ENCODE measurements at places on chromosomes 12 and 14.

- DNase-seq = no peak
These were observed 100.4 kb upstream of the SRRM4 start for GRCh38 chr12:118880720-118881493.

GRCh38 chr14:89911010-89911919 is 43.3 kb downstream of the EFCAB11 start:
- DNase-seq = no peak

DNA sequence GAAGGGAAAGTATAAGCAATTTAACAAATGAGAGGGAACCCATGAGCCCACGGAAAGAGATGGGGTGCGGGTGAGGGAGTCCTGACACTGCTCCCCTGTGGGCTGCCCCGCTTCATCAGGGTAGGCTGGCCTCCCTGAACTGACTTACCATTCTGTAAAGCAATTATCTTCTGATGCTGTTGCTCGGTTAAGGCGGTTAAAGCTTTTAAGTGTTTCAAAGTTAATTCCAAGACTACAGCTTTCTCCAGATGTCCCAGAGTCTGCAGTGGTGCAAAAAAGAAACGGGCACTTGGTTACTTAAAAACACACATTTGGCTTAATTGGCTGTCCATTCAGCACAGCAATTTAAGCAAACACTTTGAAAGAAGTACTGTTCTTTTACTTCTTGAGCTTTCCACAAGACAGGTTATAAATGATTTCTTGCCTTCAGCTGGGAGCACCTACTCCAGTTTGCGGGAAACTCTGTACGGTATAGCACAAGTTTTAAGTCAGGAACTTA is 1.3 kb downstream of the BHLHE41 start:
- no peak for DNase-seq

DNA sequence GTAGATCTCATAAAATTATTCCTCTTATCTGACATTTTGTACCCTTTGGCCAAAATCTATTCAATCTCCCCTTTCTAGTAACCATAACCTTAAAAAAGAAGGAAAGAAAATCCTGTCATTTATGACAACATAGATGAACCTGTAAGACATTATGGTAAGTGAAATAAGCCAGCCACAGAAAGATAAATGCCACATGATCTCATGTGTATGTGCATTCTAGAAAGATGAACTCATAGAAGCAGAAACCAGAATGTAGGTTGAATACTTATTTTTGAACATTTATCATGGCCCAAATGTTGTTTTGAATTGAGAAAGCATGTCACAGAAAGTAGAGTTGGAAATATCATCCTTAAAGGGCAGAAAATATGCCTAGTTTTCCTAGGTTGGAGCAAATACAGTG is 1053.6 kb downstream of the SLC6A15 start:
- no peak for DNase-seq

GRCh38 chr12:104486943-104487819 is 30.4 kb downstream of the CHST11 start:
- DNase-seq = no peak

DNA sequence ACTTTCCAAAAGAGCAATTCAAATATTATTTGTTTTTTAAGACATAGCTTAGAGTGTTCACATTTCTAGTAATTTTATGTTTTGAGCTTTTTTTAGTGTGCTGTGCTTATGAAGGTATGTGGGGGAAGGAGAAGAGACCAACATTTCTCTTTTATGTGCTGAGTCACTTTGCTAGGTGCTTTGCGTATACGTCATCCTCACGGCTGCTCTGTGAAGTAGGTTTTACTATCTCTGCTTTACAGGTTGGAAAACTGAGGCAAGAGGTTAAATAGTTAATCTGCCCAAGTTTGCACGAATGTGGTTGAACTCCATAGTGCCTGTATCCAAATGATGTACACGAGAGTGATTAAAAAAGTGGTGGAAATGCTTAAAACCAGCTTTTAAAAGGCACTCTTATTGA is 75.9 kb downstream of the AEBP2 start:
- DNase-seq = no peak

DNA sequence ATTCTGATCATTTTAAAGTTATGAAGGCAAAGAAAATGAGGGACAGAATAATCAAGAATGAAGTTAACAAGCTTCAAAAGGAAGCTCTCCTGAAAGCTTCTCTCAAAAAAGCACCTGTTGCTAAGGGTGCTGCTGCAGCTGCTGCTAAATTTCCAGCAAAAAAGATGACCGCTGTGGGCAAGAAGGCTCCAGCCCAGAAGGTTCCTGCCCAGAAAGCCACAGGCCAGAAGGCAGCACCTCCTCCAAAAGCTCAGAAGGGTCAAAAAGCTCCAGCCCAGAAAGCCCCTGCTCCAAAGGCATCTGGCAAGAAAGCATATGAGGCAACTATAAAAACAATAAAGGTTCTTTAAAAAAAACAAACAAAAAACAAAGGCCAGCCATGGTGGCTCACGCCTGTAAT is 52.7 kb upstream of the NR2C1 start:
- DNase-seq = no peak

DNA sequence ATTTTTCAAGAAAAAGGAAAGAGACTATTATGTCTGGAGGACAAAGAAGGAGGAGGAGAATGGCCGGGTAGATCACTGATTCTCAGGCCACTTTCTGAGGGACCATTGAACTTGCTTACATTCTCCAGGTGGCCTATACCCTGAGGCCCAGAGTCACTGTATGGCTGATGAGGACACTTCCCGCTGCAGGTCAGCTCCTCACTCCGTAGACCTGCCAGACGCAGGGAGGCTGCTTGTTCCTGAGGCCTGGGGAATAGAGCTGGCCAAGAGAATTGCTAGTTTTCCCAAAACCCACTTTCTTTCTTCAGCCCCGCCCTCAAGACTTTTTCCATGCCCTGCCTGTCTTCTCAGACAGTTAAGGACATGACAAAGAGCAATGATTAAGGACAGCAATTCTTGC is 510.5 kb upstream of the TBX3 start:
- DNase-seq = no peak

DNA sequence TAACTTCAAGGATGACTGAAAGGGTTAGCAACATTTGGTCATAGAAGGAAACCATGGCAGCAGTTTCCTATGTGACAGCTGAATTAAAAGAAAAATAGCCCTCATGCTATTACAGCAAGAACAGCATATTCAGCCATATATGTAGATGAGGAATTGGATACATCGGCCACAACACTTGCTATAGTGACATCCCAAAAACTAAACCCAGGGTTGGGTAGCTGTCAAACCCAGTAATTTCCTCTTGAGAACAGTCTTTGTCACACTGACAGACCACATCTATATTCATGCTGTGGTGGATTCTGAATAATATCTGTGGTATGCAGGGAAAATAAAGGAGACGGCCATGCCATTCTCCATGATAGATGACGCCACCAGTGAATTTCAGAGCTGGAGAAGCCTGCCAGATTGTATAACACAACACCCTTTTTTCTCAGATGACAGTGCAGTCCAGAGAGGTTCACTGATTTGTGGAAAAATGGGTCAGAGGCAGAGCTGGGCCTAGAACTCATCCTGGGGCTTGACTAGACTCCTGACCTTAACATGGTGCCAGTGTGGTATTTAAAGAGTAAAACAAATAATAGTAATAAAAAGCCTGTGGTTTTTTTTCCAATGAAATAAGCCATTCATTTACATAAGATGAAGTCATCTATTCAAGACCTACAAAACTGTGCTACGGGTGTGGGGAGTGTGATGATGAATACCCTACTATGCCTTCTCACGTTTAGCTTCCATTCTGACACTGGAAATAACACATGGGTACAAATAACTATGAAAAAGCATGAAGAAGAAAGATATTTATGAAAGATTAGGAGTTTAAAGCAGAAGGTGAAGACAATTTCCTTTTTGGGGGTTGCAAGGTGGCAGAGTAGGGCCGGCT is 32.3 kb downstream of the EFCAB11 start:
- no peak for DNase-seq

- DNase-seq = no peak
These were observed 160.5 kb downstream of the NUAK1 start for GRCh38 chr12:105978276-105978675.

GRCh38 chr12:70244409-70244808 is 1.2 kb downstream of the CNOT2 start:
- DNase-seq = no peak

DNA sequence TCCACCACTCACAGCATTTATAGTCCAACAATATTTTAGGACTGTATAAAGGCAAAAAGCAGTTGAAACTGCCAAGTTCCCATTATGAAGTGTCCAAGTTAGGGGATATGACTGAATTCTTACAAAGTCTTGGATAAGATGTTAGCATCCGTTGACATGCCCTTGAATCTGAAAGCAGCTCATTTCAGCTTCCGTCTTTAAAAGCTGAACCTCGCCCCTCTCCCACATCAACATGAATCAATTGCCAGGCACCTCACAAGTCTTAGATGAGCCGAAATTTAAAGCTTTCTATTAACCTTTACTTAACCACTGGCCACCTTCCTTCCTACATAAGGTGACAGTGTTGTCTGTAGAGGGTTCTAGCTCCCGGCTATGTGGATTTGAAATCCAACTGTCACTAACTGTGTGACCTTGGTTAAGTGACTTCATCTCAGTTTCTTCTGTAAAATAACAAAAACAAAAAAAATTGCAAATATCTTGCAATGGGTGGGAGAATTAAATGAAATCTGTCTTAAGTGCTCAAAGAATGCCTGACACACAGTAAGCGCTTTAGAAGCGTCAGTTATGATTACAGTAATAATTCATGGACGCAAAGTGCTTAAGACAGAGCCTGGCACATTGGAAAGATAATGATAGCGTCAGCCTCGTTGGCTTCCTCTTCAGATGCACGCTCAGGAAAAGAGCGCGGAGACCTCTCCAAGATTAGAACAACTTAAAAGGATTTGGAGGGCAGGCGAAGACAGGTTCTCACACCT is 1.2 kb downstream of the PPP1CC start:
- no peak for DNase-seq

GRCh38 chr12:14664434-14665023 is 31.9 kb downstream of the GUCY2C start:
- no peak for DNase-seq

DNA sequence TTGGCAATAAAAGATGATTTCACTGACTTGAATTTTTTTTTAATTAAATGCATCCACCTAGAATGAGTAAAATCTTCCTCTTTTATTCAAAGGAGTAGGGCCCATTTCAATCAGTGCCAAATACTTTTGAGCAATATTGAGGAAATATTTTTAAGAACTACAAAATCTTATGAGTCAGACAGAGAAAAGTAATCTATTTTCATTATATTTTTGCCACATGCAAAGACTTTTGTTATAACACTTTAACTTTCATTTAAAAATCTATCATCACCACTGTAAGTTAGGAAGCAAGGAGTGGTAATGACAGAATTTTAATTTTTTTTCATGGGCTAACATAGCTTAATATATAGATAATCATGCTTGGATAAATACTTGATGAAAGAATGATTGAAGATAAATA is 345.2 kb upstream of the KITLG start:
- no peak for DNase-seq

GRCh38 chr12:115973968-115974724 is 303.3 kb downstream of the MED13L start:
- no peak for DNase-seq

GRCh38 chr12:110744151-110744571 is 1.5 kb upstream of the PPP1CC start:
- DNase-seq = no peak

GRCh38 chr14:31401369-31401932 is 18.9 kb downstream of the HEATR5A start:
- DNase-seq = no peak

GRCh38 chr14:93115069-93115820 is 480 bp downstream of the ITPK1 start:
- peak; percentile 54 for DNase-seq

DNA sequence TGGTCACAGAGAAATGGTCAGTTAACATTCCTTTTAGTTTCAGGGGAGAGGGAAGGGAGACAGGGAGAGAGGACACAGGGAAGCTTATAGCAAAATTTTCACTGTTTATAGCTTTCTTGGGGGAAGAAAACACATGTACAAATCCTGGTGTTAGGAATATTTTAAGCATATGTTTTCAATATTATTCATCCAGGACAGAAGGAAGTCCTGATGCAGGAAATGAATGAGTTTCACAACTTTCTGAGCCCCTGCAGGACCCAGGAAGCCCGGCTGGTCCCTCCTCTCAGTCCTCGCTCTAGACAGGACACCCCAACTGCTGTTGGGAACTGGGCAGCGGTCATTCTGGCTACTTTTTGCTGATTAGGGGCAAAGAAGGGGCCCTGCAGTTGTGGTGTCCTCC is 71.1 kb upstream of the ZDHHC17 start:
- DNase-seq = no peak

GRCh38 chr12:13666806-13667205 is 314.6 kb downstream of the GRIN2B start:
- DNase-seq = no peak

GRCh38 chr12:2739069-2739468 is 55.7 kb upstream of the FKBP4 start:
- no peak for DNase-seq

- no peak for DNase-seq
These were observed 16.5 kb downstream of the PRKCH start for GRCh38 chr14:61337893-61338292.

- peak; percentile 12 for DNase-seq
These were observed 311.5 kb downstream of the NOVA1 start for GRCh38 chr14:26286081-26286912.

- no peak for DNase-seq
These were observed 32.7 kb upstream of the SDR39U1 start for GRCh38 chr14:24475261-24475660.

GRCh38 chr12:88247241-88247643 is 105.1 kb downstream of the TMTC3 start:
- peak; percentile 7 for DNase-seq

GRCh38 chr14:63011623-63012022 is 33.6 kb downstream of the KCNH5 start:
- DNase-seq = no peak

DNA sequence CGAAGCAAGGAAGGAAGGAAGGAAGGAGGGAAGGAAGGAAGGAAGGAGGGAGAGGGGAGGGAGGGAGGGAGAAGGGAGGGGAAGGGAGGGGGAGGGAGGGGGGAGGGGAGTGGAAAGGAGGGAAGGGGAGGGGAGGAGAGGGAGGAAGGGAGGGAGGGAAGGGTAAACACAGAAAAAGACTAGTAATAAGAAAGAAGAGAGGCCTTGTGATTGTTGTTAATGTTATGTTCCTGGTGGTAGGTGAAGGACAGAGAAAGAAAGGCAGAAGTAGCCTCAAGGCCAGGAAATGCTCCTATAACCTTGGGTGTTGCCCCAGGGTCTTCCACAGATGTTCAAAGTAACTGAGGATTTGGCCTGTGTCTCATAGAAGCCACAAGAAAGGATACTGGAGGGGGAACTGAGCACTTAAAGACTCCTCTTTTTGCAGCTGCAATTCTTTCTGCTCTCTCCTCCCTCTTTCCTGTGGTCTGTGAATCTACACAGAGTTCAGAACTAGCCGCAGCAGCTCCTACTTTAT is 164.2 kb downstream of the PRKD1 start:
- no peak for DNase-seq

DNA sequence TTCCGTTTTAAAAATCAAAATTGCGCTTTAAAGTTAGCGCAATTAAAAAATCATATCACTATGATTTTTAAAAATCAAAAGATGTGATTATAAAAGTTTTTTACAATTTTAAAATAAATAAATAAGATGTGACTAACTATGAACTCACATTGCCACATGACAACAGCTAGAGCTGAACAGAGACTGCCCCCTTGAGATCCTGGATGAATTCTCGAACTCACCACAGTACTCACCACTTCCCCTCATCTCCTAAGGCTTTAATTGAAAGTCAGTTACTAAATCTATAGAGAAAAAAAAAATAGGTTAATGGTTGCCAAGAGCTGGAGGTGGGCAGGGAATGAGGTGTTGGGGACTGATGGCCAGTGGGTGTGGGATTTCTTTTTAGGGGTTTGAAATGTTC is 384.2 kb downstream of the ZFP36L1 start:
- DNase-seq = no peak

All from CMK (cell line).